T47D (cell line): ENCODE measurements at places on chromosomes 2 and 18.

- DNase-seq = no peak
These were observed 113.8 kb downstream of the CTAGE1 start for GRCh38 chr18:22303927-22304326.

DNA sequence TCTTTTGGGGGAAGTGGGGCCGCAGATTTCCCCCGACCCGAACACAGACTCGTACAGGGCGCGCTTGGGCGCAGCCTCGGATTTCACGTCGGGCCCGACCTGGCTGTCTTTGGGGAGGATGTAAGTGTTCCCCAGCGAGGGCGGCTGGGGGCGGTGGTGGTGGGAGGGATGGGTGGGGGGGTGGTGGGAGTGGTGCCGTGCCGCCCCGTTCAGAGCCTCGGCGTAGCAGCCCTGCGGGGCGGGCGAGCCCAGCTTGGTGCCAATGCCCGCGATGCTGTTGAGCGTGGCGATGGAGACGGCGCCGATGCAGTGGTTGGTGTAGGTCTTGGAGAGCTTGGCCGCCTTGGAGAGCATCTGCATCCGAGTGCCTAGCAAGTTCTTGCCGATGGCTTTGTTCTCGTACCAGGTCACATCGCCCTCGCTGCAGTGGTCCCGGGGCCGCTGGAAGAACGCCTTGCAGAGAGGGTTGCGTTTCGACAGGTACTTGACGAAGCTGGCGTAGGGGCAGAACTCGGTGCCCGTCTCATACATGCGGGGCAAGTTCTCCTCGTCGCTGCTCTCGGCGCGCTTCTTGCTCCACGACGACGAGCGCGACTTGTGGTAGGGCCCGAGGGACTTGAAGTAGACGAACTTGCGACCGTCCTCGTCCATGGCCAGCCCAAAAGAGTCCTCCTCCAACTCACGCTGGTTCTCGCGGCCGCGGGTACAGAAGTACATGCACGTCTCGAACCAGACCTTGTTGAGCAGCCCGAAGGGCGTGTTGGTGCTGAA, 1.3 kb downstream of the KCTD1 start:
- no peak for DNase-seq

DNA sequence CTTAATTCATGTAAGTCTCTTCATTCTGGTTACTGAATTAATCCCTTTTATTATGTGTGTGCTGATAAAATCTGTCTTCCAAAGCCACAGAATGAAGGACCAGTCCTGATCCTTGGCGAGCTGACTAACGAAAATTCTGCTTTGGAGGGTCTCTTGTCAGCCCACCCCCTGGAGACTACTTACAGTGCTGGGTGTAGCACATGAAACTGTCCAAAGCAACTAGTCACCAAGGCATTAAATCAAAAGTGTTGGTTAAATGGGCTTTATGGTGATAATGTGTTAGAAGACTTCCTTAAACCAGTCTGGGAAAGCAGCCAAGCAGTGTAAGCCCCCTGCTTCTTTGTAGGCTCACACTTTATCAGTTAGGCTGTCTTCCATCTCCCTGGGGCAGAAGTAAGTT, 420.2 kb downstream of the SUCLG1 start:
- no peak for DNase-seq

- no peak for DNase-seq
These were observed 55.1 kb downstream of the CFAP221 start for GRCh38 chr2:119599384-119599783.
